WTC11 (cell line): ENCODE measurements at places on chromosomes 2 and 18. TPM values are rescaled to one million over a fixed set of nuclear protein-coding genes. Genes with fewer than 3 reads are reported as not detected.

LYG1 gene
- total RNA-seq: 0.35 to 0.76 TPM (median 0.55 TPM) in 3 replicates

POTEI gene
- 2.2 to 3.2 TPM (median 2.7 TPM) in 3 replicates for total RNA-seq

PCARE gene
- total RNA-seq: not detected in 3 replicates

CAVIN2 gene
- 0.14 to 0.28 TPM (median 0.27 TPM) in 3 replicates for total RNA-seq

LAMA3 gene
- total RNA-seq: 0.50 to 0.89 TPM (median 0.83 TPM) in 3 replicates

ARL4C gene
- 9.3 to 10.6 TPM (median 10.4 TPM) in 3 replicates for total RNA-seq

DNA sequence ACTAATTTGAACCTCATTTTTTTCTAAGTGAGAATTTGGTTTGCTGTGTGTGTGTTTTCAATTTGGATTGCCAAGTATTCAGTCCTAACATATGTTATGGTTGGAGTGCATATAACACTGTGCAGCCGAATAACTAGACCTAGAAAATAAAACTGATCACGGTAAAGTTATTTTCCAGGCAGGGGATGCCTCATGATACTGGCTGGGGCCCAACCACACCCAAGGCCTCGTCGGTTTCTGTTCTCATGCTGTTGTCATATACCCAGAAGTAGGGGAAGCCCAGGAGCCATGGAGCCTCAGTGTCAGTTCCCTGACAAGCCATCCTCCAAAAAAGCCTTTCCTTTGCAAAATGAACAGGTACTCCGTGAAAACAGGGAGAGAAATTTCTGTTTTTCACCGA is 160.2 kb downstream of the GBX2 start:
- DNase-seq: no peak

GRCh38 chr18:43888598-43888997 is 611.3 kb upstream of the SYT4 start:
- no peak for DNase-seq

DNA sequence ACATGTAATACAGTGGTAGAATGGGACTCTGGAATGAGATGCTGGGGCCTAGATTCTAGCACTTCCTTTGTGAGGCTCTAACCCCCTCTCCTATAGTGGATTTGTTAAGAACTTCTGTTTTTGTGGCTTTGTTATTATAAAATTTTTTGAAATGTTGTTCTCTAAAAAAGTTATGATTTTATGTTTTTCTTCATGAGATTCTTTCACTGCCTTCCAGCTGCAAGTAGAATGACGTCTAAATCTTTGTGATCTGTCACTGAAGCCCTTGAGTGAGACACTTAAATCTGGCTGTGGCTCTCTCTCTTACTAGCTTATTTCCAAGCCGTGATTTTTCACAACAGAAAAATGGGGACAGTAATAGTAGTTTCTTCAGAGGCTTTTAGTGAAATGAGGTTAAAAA is 1.6 kb downstream of the CASP8 start:
- DNase-seq: no peak

- DNase-seq: no peak
Observed at GRCh38 chr18:36352384-36352783, 54.9 kb downstream of the FHOD3 start.

- no peak for DNase-seq
Observed at GRCh38 chr18:61323951-61324350, 9.3 kb upstream of the CDH20 start.

DNA sequence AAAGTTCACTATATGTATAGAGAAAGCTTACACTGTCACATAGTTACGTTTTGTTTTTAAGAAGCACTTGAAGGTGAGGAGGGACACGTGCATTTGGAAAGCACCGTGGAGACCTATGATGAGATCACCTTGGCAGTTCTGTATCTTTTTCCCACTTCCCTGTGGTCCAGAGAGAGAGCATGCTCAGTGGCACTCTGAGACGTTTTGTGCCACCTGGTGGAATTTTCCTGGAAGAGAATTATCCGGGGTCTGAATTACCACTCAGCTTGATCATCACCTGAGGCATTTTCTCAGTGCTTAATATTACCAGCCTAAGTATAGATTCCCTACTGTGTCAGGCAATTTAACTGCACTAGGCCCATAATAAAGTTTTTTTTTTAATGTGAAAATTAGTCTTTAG is 469.4 kb upstream of the SMIM21 start:
- DNase-seq: no peak
